AG09309 (cell line): ENCODE measurements at places on chromosomes 2 and 18.

- DNase-seq, result no peak
Observed at GRCh38 chr2:237539681-237540080, 26.7 kb upstream of the PRLH start.

DNA sequence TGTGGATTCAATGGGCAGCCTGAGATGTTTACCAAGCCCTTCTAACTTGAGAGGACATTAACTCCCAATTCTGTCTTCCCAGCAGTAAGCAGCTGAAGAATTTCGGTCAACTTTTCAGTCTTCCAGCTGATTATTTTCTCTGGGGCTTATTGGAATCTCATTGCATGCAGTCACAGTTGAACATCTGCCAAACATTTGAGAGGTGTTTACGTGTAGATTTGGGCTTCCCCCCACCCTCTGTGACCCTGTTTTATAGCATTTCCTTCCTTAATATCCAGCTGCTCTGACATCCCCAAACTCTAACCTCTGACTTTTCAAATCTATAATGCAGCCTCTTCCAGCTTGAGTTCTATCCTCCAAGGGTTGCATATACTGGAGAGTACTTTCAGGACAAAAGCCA is 16.5 kb upstream of the VIT start:
- no peak for DNase-seq

- DNase-seq, result no peak
Observed at GRCh38 chr2:22002066-22002465, 878.3 kb downstream of the TDRD15 start.

DNA sequence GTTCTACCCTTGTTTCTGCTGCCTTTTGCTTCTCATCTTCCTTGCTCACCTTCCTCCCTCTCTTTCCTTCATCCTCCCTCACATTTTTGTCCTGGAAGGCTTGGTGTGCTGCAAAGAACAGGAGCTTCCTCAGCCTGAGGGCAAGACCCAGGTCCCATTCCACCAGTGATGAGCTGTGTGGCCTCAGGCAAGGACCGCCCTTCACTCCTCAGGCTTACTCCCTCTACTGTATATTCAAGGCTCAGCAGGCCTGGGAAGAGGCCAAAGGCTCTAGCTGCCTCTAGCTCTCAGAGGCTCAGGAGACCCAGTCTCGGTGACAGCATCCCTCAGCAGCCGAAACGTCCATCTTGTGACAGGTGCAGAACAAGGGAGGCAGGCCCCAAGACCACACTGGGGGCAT is 97.5 kb downstream of the MRO start:
- no peak for DNase-seq

GRCh38 chr18:57446322-57446721 is 11.1 kb downstream of the ONECUT2 start:
- DNase-seq, result no peak

- no peak for DNase-seq
Observed at GRCh38 chr2:188819792-188820191, 154.4 kb upstream of the COL3A1 start.

DNA sequence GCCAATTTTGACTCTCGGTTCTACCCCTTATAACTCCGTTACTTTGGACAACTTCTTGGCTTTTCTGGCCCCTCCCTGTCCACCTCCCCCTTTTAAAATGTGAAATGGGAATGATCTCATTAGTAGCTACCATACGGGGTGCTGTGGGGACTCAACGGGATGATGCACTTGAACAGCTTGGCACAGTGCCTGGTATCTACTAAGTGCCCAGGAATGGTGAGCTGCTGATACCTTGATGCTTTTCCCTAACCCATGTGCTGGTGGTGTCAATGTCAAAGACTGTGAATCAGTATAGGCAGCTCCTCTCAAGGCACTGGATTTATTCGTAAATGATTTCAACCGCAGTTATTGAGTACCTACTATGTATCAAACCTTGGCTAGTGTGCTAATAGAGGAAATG is 204.2 kb downstream of the LOXHD1 start:
- DNase-seq, result no peak

- DNase-seq, result no peak
Observed at GRCh38 chr2:11127761-11128160, 27.5 kb upstream of the SLC66A3 start.

- DNase-seq, result no peak
Observed at GRCh38 chr2:71154798-71155197, 24.4 kb downstream of the MPHOSPH10 start.

DNA sequence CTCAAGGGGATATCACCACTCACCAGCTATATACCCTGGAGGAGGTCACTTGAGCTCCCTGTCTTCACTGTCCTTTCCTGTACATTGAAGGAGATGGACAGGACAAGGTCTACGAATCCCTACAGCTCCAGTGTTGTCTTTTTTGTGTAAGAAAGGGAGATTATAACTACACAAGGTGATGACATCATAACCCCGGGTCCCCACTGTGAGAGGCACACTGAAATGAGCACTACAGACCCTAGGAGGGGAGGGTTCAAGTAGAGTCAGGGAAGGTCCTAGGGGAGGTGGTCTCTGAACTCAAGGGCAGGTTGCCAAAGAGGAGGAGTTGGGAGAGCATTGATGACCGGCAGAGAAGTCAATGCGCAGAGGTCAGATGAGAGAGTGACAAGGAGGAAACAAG is 108.3 kb upstream of the SLC14A2 start:
- no peak for DNase-seq

DNA sequence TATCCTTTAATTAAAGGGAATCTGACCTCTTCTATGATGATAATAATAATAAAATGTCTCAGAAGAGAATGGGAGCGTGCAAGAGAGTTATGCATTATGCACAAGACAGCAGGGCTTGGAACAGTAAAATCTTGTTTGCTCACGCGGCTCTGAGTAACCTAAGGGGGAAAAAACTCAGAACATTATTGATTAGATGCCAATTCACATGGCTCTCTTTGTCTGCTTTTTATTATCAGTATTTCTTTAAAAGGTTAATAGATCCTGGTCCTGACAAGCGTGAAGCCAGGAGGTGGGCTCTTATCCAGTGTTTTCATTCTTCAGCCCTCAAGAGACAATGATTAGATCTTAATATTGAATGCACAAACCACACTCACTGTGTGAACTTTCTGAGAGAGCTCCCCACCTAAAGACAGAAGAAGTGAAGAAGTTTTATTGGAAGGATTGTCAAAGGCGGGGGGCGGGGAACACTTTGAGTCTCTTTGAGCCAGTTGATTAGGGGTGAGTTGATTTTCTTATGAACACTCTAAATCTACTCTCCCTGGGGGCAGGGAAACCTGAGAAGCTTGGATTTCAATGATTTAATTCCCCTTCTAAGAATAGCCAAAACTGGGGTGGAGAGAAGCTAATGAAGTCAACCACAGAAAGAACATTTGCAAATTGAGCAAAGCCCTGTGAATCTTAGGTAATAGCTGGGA is 127.5 kb upstream of the CTAGE1 start:
- no peak for DNase-seq

GRCh38 chr2:119224391-119225104 is 914 bp downstream of the STEAP3 start:
- DNase-seq, result no peak

DNA sequence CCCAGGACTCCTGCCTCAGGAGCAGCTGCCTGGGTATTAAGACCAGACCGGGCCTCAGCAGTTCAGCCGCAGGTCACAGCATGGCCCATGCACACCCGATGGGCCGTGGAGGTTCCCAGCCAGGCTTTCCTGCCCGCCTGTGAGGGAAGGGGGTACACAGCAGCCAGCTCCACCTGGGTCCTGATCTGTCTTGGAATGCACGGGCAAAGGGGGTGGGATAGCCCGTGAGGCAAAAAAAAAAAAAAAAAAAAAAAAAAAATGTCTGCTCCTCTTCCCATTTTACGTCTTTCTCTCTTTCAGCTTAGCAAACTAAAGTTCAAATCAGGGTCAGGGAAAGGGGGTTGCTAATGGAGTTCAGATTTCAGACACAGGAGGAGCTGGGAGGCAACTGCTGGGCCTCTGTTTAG is 385.2 kb downstream of the TNS1 start:
- DNase-seq, result no peak

DNA sequence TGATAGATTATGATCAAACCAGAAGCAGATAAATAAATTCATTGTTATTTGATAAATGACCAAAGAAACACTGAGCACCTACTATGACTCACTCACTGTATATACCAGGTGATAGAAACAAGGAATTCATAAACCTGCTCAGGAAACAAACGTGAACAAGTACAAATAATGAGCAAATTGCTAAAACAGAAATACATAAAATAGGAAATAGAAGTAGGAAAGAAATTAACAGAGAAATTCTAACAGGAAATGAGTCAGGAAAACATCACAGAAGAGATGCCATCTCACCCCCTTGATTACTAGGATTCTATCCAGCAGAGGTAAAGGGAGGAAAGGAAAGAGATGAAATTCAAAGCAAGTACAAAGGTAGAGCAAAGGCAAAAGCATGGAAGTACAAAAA is 31.3 kb downstream of the EXOC6B start:
- no peak for DNase-seq

DNA sequence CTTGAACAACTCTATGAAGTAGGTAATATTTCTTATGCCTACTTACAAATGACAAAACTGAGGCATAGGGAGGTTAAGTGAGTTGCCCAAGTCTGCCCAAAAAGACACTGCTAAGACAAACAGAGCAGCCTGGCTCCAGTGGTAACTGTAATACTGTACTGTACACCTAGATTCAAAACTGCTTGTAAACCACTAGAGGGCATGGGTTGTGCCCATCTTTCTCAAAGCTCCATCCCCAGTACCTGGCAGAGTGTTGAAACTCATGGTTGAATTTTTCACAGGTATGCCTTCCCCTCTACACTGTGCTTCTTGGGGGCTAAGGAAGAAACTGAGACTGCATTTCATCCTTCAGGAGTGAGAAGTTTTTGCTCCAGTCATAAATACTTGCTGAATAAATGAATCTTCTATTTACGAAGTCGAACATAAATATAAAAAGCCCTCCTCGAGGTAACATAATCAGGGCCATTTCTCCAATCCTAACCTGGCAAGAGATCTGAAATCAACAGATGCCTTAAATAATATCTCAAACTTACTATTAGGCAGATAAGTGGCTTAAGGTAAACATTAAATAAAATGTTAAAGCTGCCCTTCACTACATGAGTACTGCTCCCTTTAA is 2.0 kb downstream of the PPP4R1 start:
- no peak for DNase-seq

GRCh38 chr2:108538000-108538625 is 3.8 kb downstream of the LIMS1 start:
- no peak for DNase-seq

DNA sequence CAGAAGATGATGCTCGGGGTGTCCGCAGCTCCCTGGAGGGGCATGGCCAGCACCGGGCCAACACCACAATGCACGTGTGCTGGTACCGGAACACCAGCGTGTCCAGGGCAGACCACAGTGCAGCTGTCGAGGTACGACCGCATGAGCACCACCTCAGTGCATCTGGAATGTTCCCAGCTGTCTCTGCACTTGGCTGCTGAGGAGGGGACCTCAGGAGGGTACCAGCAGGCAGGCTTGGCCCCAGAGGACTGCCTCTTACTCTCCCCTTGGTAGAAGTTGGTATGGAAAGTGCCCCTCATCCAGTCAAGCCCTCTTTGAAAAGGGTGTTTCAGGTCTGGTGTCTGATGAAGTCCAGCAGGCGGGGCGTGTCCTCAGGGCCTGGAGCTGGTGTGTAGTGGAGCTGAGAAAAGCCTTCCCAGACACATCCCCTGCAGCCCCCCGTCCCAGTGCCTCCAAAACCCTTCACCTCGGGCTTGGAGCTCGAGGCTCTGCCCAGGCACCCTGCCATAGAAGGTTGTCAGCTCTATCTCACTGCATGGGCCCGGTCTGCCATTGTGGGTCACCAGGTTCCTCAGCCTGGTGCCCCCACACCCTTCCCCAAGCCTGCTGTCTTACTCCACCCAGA is 16.7 kb downstream of the STK25 start:
- no peak for DNase-seq

- DNase-seq, result no peak
Observed at GRCh38 chr2:175468431-175469098, 287.1 kb upstream of the ATP5MC3 start.

DNA sequence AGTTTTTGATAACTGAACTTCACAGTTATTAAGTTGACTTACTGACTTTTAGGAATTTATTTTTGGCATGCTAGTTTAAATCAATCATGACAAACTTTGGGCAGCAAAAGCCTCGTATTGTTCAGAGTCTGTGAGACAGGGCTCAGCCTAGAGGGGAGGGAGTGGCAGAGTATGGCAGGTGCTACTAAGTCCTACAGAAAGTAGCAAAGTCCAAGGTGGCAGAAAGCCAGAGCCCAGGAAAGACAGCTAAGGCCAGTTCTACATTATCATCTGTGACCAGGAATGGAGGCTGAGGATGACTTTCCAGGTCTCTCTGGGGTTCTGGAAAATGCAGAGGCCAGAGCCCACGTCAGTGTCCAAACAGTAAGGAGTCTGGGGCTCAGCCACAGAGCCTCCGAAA is 34.2 kb downstream of the CHST10 start:
- DNase-seq, result no peak

GRCh38 chr2:207469943-207470729 is 59.6 kb upstream of the CREB1 start:
- DNase-seq, result no peak

- DNase-seq, result no peak
Observed at GRCh38 chr18:57916684-57917083, 113.6 kb upstream of the ATP8B1 start.

- no peak for DNase-seq
Observed at GRCh38 chr2:63078852-63079606, 28.4 kb downstream of the OTX1 start.

- DNase-seq, result no peak
Observed at GRCh38 chr2:147416099-147416498, 428.7 kb upstream of the ACVR2A start.

- DNase-seq, result no peak
Observed at GRCh38 chr2:58796239-58796910, 555.2 kb upstream of the FANCL start.

DNA sequence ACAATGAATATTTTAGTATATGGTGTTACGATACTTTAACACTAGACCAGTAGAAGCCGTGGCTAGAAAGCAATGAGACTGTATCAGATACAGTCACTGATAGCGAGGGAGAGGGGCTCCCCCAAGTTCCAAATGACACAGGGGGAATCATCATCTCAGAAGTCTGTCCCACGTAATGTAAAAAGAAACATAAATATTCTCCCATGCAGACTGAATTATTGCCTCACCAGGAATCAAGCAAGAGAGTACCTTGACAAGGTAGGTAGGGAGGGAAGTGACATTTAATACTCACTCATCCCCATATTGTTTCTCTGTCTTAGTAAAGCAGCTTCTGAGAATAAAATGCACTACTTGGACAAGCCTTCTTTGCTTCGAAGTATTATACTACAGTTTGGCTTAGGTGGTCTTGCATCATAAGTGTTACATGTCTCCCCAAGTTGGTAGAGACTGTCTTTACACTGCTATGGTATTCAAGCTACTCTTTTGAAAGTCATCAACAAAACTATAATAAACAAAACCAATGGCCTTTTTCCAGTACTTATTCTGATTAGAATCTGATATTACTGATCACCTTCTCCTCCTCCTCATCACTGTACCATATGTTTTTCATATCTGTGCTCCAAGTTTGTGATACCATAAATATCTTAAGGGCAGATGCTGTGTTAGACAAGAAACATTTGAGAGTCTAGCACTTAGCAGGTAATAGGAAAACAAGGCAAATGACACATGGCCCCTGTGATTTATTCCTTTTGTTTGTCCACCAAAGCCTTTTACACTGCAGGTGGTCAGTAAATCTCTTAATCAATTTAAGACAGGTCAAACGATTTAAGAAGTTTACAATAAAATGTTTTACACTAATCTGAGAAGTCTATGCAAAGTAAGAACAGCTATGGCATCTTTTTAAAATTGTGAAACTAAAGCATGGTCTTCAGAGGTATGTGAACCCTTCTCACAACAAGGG is 2.7 kb downstream of the LAPTM4A start:
- no peak for DNase-seq

- DNase-seq, result peak; percentile 8
Observed at GRCh38 chr2:108927936-108928659, 60.9 kb downstream of the EDAR start.
